NCI-H2081 treated with DMSO at 0.1 percent for 48 hours (cell line): ENCODE measurements at places on chromosomes 1 and 21.

- no peak for DNase-seq
Observed at GRCh38 chr1:246608616-246609376, 42.5 kb downstream of the CNST start.

DNA sequence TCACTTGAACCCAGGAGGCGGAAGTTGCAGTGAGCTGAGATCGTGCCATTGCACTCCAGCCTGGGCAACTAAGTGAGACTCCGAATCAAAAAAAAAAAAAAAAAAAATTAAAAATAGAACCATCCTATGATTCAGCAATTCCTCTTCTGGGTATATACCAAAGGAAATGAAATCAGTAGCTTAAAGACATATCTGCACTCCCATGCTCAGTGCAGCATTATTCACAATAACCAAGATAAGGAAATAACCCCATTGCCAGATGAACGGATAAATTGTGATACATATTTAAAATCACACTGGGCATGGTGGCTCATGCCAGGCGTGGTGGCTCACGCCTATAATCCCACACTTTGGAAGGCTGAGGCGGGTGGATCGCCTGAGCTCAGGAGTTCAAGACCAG is 23.8 kb downstream of the ALDH9A1 start:
- DNase-seq = no peak

GRCh38 chr21:35818597-35818996 is 241.7 kb downstream of the SETD4 start:
- no peak for DNase-seq

DNA sequence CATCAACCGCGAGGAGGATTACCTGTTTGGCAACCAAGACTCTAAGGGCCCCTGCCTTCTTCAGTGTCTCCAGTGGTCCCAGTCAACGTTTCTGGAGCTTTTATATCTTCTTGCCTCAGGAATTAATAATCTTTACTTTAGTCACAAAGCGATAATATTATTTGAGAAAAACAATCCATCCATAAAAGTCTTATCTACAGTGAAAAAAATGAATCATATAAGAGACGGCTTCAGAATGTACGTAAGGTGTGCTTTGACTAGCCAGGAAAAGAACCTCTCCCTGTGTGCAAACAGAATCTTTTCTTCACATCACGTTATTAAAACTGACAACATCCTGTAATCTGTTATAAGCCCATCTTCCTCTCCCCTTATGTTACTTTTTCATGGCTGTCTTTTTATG is at the start of gene REG4:
Gene REG4, minus strand, starts transcription at position 74 of the 400 bp plus-strand sequence. CDS start 2,691 bp downstream, outside the sequence.
- no peak for DNase-seq

- no peak for DNase-seq
Observed at GRCh38 chr1:219325368-219325742, 151.7 kb downstream of the LYPLAL1 start.

DNA sequence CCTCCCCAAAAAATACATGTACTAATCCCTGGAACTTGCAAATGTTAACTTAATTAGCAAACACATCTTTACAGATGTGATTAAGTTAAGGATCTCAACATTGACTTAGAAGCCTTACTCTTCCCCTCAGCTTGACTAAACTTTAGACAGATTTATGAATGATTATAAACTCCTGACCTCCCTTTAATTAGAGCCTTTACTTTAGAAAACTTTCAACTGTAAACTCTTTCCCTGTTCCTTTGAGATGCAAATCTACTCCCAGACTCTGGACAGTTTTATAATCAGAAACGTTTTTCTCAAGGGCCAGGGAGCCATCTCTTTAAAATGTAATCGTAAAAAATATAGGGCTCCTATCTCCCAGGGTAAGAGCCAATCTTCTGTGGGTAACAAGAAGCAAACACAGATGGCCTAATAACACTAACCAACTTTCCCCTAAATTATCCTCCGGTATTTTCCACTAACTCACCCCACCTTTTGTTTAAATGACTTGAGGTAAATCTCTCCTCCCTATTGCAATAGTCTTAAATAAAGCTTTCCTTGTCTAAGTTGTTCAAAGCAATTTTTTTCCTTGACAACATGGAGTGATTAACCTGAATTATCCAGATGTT is 284.1 kb downstream of the BRINP3 start:
- DNase-seq = no peak

GRCh38 chr1:121515235-121515634 is 330.5 kb downstream of the SRGAP2C start:
- no peak for DNase-seq

DNA sequence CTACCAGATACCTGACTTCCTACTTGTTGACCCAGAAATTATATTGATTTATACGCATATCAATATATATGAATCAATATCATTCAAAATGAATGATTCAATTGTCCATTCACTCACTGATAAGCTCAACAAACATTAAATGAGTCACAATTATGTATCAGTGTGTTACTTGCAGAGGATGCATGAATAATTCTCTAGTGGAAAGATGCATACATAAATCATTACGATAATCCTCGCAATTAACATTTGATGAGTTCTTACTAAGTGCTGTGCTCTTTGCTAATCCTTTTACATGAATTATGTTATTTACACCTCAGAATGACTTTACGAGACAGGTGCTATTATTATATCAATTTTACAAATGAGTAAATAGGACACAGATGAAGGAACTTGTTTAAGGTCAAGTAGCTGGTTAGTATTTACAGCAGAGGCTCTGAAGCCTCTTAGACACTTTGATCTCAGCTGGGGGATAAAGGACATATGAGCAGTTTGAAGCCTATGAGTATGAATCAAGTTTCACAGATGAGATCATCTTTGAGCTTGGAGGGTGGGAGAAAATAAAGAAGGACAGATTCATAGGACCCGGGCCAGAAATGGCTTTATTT is 112.8 kb upstream of the ADAMTS5 start:
- no peak for DNase-seq

GRCh38 chr1:53391982-53392381 is 64.1 kb upstream of the LRP8 start:
- no peak for DNase-seq

- DNase-seq = no peak
Observed at GRCh38 chr21:25826652-25827051, 91.9 kb downstream of the GABPA start.

DNA sequence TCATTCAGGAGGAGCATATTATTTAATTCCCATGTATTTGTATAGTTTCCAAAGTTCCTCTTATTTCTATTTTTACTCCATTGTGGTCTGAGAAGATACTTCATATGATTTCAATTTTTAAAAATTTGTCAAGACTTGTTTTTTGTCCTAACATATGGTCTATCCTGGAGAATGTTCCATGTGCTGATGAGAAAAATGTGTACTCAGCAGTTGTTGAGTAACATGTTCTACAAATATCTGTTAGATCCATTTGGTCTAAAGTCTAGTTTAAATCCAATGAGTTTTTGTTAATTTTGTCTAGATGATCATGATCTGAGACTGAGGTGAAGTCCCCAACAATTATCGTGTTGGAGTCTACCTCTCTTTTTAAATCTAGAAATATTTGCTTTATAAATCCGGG is 14.5 kb downstream of the PSMG1 start:
- DNase-seq = no peak

- DNase-seq = no peak
Observed at GRCh38 chr1:22351768-22352080, 99.9 kb upstream of the ZBTB40 start.

DNA sequence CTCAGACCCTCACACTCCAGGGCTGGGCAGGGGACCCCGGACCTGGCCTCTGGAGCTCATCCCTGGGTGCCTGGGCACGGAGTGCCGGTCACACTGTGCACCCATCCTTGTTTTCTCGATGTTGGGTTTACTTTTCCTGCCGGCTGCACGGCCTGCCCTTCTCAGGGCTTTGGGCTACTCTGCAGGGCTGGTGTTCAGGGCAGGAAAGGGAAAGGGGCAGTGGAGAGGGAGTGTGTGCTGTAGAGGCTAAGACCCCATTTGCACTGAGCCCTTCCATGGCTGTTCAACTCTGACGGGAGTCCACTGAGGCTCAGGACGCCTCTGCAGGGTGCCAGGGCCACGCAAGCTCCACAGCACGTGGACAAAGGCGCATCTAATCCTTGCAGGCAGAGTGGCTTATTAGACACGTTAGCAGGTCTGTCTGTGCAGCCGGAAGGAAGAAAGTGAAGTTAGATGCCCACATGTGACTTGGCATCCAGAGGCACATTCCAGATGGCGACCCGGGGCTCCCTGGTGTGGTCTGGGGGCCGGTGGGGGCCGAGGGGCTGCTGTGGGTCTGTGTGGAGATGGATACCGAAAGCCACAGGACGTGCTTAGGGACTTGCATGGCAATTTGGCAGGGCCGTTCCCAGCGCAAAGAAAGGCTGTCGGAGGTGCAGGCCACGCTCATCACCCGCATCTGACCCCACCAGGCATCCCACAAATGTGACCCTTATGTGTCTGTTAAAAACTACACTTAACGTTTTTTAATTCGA is 33.6 kb downstream of the COL18A1 start:
- DNase-seq = no peak

DNA sequence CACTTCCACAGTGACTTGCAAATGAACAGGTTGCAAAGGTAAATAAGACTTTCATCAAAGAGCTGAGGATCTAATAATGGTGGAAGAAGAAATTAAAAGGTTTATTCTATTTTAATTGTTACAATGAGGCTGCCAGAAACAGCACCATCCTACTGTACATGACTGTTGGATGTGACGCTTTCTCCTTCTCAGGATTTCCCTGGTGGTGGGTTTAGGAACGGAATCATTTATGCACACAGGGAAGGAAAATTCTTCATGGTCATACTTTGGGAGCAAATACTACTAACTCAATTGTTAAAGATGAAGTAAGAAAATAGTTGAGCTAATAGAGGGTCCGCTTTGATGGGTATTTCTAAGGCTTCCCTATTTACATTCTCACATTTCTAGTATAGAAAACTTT is 22.2 kb upstream of the LYPLAL1 start:
- no peak for DNase-seq

DNA sequence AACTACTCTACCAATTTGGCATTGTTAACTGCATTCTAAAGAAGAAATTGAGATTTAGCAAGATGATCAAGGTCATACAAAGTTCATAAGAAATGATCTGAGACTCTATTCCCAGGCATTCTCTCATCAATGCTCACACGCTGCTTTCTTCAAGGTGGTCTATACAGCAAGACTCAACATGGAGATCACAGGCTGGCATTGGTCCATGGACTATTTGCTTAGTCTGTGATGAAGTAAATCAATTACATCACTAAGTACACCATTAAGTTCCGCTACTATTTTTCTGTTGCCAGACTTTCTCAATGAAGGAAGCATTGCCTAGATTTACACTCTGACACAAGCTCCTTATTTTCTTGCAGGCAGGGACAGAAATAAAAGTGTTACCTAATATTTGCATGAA is 51.9 kb upstream of the CYP2J2 start:
- no peak for DNase-seq

DNA sequence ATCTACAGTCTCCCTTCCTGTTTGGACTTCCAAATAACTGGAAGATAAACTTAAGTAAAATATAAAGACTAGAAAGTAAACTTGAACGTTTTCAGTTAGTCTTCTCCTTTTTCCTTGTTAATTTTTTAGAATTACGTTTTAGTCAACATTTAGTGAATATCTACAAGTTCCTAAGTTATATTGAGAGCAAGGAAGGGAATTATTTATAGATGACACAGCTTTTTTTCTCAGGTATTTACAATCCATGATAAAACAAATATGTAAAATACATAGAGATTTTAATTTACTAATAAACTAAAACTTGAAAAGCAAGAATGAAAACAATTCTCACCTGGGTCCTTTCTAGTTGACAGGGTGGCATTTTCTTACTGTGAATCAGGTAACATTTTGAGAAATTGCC is 89.5 kb downstream of the CLEC20A start:
- no peak for DNase-seq

DNA sequence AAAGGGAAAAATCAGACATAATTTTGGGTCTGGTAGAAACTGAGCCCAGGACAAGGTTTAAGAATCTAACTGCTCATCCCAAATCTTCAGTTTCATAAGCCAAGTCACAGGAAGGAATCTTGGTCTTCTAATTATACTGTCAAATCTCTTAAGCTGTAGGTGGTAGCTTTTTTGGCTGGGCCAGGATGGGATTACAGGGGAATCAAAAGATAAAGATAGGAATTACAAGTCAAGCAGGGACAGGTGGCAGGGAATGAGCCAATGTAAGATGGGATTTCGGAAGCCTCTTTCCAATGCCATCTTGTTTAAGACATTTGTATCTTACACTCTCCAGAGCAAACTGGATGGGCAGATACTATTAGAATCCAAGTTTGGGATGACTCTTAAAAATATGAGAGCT is 383.5 kb downstream of the KCNH1 start:
- DNase-seq = no peak

DNA sequence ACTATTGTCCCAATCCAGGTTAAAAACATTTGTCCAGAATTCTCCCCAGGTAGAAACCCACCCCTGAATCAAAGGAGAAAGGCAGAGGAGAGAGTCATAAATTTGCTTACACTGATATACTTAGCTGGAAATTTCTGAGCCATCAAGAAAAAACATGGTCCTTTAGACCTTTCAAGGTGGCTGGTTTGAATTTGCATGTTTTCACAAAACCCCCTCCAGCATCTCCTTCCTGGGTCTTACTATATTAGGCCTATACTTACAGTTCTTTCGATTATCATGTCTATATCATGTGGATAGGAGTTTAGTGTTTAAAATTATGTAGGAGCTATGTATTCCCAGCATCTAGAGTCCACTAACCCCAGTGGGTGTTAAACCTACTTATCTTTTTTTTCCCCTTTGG is 178.2 kb downstream of the PLPP3 start:
- no peak for DNase-seq

GRCh38 chr1:168386949-168387586 is 106.4 kb downstream of the TBX19 start:
- DNase-seq = no peak

GRCh38 chr1:206534552-206534951 is 27.2 kb downstream of the RASSF5 start:
- DNase-seq = no peak

- DNase-seq = no peak
Observed at GRCh38 chr1:63634471-63634870, 41.3 kb downstream of the PGM1 start.

- no peak for DNase-seq
Observed at GRCh38 chr1:221363039-221363438, 378.9 kb downstream of the DUSP10 start.

GRCh38 chr1:83516369-83516768 is 482.6 kb downstream of the TTLL7 start:
- no peak for DNase-seq
